ENCODE measurements at places on chromosomes 12 and 14.

- DNase-seq, result no peak
These were observed 128.3 kb downstream of the PLXNC1 start for GRCh38 chr12:94276725-94277124.

GRCh38 chr14:68501171-68501570 lies 291.7 kb downstream of the ZFP36L1 start:
- DNase-seq, result no peak

DNA sequence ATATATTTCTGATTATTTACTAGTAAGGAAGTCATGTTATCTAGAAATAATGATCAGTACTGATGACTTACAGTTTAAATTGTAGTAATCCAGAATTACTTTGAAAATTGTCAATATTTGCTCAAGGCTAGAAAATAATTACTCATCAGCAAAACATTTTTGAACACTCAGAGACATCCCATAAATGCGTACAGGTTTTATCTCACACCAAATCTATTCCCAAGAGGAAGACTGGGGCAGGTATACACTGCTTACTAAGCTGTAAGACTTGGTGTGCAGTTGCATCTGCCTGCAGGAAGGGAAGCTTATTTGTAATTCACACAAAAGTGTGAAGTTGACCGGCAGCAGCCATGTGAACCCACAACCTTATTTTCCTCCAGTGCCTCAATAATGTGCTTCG lies 146.4 kb downstream of the CCER1 start:
- no peak for DNase-seq

GRCh38 chr12:92028441-92028709 lies 117.3 kb downstream of the BTG1 start:
- DNase-seq, result no peak

GRCh38 chr12:119699199-119699760 lies 31.3 kb downstream of the PRKAB1 start:
- no peak for DNase-seq

DNA sequence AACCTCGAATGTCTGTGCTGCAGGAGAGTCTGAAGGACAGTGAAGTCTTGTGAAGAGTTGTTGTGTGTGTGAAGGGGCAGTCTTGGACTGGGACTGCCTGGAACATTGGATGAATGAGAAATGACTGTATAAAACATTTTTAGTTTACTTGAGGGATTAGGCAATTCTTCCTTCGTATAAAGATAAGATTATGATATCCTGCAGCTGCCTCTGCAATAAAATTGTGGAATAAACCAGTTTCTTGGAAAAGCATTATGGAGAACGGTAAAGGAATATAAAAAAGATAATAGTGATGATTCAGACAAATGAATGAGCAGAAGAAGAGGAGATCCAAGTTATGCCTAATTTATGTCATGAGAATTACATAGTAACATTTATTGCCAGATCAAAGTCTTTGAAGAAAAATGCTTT lies 30.9 kb upstream of the LUM start:
- no peak for DNase-seq

DNA sequence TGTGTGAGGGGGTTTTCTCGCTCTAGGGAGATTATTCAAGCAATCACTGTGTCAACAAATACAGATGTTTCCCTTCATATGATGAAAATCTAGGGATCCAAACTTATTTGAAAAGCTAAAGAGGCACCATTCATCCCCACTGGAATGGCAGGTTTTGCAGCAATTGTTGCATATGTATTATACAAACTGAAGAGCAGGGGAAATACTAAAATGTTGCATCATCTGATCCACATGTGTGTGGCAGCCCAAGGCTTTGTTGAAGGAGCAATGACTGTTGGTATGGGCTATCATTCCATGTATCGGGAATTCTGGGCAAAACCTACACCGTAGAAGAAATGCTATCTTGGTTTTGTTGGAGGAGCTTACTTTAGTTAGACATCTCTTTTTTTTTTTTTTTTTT lies 4.1 kb upstream of the PRPF40B start:
- no peak for DNase-seq

DNA sequence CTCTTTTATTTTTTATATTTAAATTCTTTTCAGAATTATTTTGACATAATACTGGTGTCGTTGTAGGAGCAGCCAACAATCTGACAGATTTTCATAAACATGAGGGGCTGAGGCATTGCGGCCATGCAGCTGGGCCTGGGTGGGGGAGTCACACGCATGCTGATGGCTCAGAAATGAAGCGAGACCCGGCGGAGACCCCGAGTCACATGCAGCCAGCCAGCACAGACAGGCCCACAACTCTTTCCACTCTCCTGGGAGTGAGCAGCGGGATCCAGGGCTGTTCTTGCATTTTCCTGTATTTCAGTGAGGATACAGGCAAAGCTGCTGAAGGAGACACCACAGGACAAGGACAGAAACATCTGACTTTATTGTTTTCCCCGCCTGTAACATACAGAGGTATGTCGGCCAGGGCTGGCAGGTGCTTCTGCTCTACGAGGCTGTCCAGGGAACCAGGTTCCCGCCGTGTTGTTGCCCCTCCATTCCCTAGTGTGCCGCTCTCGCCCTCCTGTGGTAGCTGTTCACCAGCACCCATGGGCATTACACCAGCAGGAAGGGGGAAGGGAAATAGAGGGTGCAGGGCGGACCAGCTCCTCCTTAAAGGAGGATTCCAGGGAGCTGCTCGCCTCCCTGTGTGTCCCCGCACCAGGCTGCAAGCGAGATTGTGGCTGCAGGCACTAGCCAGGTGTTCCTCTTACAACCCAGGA lies 30.5 kb downstream of the FZD10 start:
- no peak for DNase-seq

- DNase-seq, result no peak
These were observed 113.3 kb downstream of the ANO6 start for GRCh38 chr12:45329238-45329637.

DNA sequence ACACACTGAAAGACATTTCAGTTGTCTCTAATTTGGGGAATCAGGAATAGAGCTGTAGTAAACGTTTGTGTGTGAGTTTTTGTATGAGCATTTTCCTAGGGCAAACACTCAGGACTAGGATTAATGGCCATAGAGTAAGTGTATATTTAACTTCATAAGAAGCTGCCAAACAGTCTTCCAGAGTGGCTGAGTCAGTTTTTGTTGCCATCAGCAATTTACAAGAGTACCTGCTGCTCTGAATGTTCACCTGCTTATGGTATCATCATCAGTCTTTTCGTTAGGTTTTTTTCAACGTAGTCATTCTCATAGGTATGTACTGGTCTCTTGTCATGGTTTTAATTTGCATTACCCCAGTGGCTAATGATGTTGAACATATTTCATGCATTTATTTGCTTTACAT lies 30.6 kb upstream of the TRHDE start:
- DNase-seq, result no peak

DNA sequence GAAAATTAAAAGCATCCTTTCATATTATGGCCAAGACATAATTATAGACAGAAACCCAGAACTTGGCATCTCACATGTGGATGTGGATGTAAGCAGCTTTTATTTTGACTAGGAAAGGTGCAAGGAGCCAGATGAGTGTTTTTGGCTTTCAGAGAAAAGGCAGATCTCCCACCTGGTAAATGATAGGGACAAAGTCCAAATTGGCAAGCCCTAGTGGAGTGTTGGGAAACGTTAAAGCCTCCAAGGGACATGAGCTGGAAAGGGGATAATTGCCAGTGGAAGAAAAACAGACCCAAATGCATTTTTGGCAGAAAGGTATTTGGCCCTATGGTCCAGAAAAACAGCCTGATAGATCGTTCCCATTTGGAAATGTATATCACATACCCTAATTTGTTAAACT lies 60.1 kb downstream of the KLHL28 start:
- no peak for DNase-seq

GRCh38 chr12:127625176-127625771 lies 641.7 kb upstream of the TMEM132C start:
- DNase-seq, result no peak

GRCh38 chr14:102184316-102185035 lies 44.8 kb downstream of the WDR20 start:
- DNase-seq, result no peak

- no peak for DNase-seq
These were observed 40.0 kb upstream of the PAPOLA start for GRCh38 chr14:96461950-96462798.

- DNase-seq, result no peak
These were observed 1036.1 kb upstream of the TMEM132C start for GRCh38 chr12:127230843-127231260.

GRCh38 chr12:64412459-64412858 lies 8.3 kb downstream of the XPOT start:
- DNase-seq, result no peak

DNA sequence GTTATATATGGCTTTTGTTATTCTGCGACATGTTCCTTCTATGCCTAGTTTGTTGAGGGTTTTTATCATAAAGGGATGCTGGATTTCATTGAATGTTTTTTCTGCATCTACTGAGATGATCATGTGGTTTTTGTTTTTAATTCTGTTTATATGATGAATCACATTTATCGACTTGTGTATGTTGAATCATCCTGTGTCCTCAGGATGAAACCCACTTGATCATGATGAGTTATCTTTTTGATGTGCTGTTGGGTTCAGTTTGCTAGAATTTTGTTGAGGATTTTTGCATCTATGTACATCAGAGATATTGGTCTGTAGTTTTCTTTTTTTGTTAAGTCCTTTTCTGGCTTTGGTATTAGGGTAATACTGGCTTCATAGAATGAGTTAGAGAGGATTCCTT lies 291.2 kb downstream of the AKAP6 start:
- no peak for DNase-seq

- DNase-seq, result no peak
These were observed 46.0 kb upstream of the PLBD1 start for GRCh38 chr12:14613718-14614117.

- no peak for DNase-seq
These were observed 68.3 kb upstream of the TRHDE start for GRCh38 chr12:72203764-72204335.

DNA sequence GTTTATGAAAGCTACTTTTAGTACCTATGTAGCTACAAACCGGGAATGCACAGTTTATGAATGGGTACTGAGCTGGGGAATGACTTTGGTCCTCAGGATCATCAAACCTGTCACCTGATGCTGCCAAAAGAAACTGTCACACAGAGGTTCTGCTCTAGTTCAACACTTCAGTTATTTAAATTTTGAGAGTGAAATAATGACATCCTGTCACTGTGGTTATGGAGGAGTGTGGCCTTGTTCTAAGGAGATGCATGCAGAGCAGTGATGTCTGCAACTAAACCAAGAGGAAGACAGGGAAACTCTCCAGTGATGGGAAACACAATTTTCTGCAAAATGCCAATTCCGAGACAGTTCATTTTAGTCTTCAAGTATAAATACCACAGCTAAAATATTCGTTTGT lies 4.8 kb upstream of the AEBP2 start:
- no peak for DNase-seq

GRCh38 chr12:87157791-87158190 lies 871.4 kb downstream of the C12orf50 start:
- no peak for DNase-seq

DNA sequence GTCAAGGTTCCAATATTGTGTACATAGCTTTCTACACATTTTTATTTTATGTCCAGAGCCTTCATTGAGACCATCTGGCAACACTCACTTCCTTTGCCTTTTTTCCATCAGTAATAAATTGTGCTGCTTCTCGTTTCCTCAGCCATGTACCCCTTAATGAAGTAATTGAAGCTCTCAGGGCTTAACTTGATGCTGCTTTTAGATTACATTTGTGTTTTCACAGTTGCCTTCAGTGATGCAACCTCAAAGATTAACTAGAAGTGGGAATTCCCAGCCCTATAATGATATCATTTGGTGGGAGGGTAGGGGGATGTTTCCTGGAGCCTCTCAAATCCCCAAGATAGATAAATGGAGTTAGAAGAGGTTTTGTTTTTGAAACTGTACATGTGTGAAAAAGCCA lies 80.2 kb upstream of the KRR1 start:
- DNase-seq, result no peak

DNA sequence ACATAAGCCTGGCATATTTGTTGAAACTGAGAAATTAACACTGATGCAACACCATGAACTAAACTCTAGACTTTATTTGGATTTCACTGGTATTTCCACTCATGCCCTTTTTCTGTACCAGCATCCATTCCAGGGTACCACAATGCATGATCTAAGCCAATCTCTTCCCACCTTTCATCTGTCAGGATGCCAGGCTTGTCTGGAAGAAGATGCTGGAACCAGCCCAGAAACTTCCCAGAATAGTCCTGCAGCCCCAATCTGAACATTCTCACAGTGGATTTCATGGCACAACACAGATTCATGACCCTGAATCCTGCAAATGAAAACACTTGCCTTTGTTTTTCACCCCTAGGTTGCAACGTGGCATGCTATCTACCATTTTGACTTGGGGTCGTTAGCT lies 189.3 kb upstream of the LHX5 start:
- DNase-seq, result no peak

DNA sequence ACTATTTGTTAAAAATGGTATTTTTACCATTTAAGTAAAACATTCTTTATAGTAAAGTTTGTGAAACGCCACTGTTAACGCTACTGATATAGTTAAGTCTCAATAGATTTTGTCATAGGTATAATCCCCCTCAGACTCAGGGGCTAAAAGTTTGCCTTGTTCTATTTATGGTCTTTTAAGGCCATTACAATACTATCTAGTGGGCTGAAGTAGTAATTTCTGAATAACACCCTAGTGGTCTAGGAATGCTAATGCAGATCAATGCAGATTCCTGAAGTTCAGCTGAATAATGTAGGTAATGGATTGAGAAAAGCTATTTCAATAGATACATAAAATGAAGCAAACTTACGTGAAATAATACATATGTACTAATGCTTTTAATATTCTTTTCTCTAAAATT lies 989.3 kb upstream of the NOVA1 start:
- no peak for DNase-seq

GRCh38 chr14:61461808-61462275 lies 140.5 kb downstream of the PRKCH start:
- DNase-seq, result no peak

DNA sequence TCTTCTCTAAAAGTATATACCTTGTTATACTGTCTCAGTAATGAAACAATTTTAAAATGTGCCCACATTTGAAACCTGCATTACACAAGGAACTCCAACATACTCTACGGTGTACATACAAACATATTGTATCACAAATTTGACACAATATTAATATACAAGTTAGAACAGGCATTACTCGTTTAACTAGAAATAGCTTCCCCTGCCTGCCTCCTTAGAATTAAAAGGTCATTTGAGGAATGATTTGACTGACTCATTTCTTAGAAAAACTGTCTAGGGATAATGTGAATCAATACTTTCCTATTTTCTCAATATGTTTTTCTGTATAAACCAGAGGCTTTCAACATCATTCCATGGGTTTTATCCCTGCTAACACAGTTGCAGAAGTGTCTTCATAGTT lies 73.7 kb downstream of the STON2 start:
- DNase-seq, result no peak

DNA sequence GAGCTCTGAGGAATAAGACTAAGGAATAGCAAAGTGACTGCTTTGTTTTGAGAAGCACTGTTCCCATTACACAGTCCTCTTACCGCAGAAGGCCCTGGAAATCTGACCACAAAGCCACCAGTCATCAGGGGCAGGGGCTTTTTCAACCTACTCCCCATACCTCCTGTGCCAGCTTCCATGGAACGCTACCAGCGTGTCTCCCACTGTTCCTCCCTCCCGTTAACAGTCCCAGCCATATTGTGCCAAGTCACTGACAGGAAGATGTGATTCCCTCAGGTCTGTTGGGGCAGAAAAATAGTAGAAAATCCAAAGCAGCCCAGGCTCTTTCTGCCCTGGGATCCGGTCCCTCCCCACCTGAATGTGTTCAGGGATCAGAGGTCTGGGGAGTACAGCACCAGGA lies 46.6 kb upstream of the VPS33A start:
- DNase-seq, result no peak

- no peak for DNase-seq
These were observed 676 bp downstream of the MRPL42 start for GRCh38 chr12:93468008-93468371.
